ENCODE measurements at places on chromosomes 7 and 10. TPM values are rescaled to one million over a fixed set of nuclear protein-coding genes. Genes with fewer than 3 reads are reported as not detected.

The CALML5 gene
- total RNA-seq, result not detected

The UNC5B gene
- total RNA-seq, result 3.0 TPM

The STN1 gene
- total RNA-seq, result 15.4 TPM

The SUN3 gene
- not detected for total RNA-seq

The NPSR1 gene
- total RNA-seq, result not detected

The MALSU1 gene
- 89.2 TPM for total RNA-seq

The ENTPD1 gene
- 1.6 TPM for total RNA-seq

The FOXI2 gene
- total RNA-seq, result not detected
